ENCODE measurements at places on chromosomes 16 and 17.

DNA sequence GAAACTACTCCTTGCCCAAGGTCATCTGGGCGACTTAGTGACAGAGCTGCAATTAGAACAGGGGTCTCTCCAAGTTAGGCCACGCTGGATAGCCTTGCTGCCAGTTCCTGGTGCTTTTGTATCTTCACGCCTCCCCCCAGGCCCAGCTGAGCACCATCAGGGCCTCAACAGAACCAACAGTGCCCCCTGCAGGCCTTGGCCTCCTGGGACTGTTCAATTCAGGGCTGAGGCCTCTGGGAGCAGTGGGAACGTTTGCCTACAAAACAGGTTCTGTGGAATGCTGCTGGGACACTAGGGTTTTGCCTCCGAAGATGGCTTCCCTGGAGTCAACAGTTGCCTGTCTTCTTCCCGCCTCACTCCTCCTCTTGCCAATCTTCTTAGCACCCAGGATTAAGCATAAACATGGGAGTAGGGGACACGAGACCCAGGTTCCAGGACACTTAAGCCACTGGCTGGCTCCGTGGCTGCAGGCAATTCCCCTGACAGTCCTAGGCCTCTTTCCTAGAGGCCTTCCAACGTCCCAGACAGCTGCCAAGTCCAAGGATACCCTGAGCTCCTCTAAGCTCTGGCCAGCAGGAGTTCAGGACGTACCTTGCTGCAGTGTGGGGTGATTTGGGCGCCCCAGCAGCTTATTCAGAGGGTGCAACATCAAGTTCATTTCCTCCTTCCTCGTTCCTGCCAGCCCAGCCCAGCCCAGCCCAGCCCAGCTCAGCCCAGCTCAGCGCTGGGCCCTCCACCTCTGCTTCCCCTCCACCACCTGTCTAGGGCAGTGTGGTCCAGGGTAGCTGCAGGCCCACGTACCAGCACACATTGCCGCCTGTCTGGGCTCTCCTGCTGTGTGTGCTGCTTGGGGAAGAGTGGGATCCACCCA is 246.6 kb upstream of the RPL38 start:
- DNase-seq = peak; percentile 69

DNA sequence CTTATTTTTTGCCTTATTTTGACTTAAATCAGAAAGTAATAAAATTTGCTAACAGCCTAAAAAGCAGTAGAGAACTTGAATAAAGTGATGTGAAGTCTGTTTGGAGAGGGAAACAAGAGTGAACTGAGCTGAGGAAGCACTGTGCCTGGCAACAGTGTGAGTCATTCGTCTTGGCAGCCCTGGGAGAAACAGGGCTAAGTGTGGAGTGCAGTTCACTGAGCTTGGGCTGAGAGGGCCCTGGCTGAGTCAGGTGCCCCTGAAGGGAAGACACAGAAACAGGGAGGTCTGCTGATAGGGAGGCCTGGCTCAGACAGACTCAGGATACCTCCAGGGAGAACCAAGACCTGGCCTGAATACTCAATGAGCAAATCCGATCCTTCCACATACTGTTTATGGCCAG is 132.1 kb downstream of the HS3ST4 start:
- no peak for DNase-seq

- DNase-seq = no peak
Observed at GRCh38 chr16:76816475-76816874, 374.5 kb upstream of the MON1B start.

DNA sequence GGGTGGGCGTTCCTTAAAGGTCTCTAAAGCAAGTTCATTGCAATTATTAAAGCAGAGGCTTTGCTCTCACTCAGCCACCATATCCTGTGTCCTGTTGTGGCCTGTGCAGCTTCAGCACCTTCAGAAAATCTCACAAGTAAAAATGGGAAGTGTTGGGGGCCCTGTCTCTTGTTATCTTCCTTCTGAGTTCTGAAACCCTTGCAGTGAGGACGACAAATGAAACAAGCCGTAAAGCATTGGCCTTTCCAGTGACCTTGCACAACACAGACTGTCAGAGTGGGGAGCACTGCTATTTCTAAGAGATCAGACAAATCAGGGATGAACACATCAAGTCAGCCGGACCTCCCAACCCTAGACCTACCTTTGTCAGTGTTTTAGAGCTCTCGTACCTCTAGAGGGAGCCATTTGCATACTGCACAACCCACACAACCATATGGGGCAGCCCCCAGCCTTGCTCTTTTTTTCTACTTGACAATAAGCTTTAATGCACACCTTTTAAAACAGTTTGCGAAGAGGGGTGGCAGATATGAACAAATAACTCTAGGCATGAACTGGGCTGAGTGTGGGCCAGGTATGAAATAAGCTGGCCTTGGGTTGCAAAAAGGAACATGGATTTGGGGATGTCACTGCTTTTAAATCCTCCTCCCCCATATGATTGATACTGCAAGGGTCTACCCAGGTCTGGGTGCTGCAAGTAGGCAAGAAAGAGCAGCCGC is 89.8 kb downstream of the KATNIP start:
- no peak for DNase-seq

GRCh38 chr17:38577244-38577643 is 28.5 kb downstream of the SRCIN1 start:
- no peak for DNase-seq

GRCh38 chr17:42509841-42510240 is 26.2 kb upstream of the NAGLU start:
- no peak for DNase-seq

DNA sequence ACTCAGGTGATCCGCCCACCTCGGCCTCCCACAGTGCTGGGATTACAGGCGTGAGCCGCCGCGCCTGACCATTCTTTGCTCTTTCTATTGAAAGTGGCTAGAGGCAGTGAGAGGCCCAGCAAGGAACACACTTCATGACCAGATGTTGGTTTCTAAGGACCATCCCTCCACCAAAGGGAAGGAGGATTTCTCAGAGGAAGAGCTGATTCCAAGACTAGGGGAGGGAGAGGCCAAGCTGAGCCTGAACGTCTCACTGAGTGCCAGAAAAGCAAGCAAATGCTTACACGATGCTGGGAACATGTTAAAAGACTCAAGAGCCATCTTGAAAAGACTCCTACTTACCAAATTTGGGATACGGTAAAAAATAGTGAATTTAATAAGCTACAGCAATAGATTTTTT is 79.2 kb downstream of the MRM3 start:
- DNase-seq = no peak

- DNase-seq = no peak
Observed at GRCh38 chr17:30316736-30317135, 17.1 kb downstream of the TMIGD1 start.

- DNase-seq = no peak
Observed at GRCh38 chr17:66610361-66611133, 224.4 kb upstream of the CACNG5 start.

GRCh38 chr17:235831-236640 is 54.6 kb upstream of the DOC2B start:
- no peak for DNase-seq

- DNase-seq = peak; percentile 68
Observed at GRCh38 chr17:74779948-74780400, 3.8 kb upstream of the NAT9 start.

GRCh38 chr16:841455-842060 is 41.0 kb upstream of the GNG13 start:
- no peak for DNase-seq

GRCh38 chr16:53960050-53960812 is 256.3 kb downstream of the FTO start:
- no peak for DNase-seq

DNA sequence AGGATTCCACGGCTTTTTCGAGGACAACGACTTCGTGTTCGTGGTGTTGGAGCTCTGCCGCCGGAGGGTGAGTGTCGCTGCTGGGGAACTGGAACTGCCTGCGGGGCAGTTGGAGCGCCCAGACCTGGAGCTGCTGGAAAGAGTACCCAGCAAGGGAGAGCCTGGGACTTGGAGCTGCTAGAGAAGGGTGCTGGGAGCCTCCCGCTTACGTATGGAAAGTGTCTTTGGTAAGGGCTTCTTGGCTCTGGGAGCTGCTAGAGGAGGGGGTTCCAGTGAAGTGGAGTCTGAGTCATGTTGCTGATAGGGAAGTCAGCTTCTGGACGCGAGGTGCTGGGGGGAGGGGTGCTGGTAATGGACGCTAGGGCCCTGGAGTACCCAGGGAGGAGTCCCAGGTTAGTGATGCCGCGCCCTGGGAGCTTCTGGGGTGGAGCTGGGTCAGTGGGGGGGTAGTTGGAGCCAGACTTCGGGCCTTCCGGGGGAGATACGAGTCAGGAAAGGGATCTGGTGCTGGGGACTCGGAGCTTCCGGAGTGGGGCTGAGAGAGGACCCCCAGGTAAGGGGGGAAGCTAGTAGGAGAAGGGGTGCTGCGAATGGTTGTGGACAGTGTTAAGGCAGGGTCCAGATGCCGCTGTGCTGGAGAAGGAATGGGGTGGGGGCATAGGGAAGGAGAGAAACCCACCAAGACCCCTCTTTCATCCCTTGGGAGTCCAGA is 741 bp downstream of the PLK1 start:
- no peak for DNase-seq

- no peak for DNase-seq
Observed at GRCh38 chr17:64503821-64504768, 2.0 kb downstream of the DDX5 start.

- no peak for DNase-seq
Observed at GRCh38 chr16:50899951-50900350, 158.1 kb downstream of the CYLD start.

DNA sequence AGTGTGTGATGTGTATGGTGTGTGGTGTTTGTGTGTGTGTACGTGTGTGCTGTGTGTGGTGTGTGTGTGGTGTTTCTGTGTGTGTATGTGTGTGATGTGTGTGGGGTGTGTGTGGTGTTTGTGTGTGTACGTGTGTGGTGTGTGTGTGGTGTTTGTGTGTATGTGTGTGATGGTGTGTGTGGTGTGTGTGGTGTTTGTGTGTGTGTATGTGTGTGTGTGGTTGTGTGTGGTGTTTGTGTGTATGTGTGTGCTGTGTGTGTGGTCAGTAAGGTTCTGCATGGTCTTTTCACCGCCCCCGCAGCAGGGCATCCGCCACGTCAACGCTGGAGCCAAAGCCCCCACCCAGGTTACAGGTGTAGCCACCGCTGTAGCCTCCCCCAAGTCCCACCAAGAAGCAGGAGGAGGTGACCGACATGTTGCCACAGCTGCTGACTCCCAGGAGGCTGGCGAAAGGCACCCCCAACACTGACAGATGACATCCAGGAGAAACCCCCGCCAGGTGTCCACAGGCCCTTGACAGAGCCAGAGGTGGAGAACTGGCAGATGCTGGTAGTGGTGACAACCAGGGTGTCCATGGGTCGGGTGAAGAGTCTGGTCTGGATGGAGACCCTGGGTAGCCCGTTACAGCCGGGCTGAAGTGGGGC is 9.3 kb upstream of the KRT17 start:
- no peak for DNase-seq

DNA sequence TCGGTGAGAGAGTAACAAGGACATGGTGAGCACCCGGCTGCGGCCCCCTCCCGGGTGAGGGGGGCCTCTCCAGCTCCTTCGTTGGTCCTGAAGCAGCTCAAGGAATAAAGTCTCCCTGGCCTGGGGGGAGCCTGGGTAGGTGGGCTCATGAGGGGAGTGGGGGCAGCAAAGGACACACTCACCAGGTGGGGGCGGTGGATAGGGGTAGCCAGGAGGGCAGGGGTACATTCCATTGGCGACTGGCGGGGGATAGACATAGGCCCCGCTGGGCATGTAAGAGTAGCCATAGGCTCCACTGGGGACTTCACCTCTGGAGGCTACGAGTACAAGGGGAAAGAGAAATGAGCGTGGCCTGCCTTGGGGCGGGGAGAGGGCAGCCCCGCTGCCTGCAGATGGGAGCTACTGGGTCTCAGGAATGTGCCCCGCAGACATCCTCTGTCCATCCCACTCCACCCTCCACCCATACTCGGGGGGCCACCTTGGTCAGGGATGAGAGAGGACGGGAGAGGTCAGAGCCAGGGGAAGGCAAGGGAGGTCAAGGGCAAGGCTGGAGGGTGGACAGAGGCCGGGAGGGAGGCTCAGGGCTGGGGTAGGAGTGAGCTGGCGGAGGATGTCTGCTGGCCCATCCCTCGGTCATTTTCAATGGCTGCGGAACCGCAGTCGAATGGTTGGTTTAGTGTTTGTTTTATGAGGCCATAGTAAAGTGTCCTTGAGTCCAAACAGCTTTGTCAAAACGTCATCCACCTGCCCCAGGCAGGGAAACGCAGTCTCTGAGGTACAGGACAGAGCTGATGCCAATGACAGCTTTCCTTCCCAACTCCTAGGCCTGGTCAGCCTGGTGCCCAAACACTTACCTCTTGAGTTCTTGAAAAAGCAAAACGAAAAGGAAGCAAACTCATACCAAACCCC is 3.7 kb upstream of the UNC13D start:
- no peak for DNase-seq

DNA sequence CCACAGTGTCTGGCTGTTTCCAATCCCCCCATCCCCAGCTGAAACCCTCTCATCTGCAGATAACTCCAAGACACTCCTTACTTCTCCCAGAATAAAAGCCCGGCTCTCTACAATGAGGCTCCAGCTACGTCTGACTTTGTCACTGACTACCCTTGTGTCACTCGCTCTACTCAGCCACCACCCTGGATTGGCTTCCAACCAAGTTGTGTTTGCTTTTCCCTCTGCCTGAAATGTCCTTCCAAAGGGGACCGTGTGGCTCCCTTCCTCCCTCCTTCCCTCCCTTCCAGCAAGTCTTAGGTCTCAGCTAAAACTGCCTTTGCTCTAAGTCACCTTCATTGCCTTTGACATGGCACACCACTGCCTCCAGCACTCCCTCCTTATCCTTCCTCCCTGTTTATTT is 42.8 kb downstream of the CDH1 start:
- DNase-seq = no peak

GRCh38 chr16:49889725-49890397 is 33.9 kb upstream of the ZNF423 start:
- DNase-seq = no peak

DNA sequence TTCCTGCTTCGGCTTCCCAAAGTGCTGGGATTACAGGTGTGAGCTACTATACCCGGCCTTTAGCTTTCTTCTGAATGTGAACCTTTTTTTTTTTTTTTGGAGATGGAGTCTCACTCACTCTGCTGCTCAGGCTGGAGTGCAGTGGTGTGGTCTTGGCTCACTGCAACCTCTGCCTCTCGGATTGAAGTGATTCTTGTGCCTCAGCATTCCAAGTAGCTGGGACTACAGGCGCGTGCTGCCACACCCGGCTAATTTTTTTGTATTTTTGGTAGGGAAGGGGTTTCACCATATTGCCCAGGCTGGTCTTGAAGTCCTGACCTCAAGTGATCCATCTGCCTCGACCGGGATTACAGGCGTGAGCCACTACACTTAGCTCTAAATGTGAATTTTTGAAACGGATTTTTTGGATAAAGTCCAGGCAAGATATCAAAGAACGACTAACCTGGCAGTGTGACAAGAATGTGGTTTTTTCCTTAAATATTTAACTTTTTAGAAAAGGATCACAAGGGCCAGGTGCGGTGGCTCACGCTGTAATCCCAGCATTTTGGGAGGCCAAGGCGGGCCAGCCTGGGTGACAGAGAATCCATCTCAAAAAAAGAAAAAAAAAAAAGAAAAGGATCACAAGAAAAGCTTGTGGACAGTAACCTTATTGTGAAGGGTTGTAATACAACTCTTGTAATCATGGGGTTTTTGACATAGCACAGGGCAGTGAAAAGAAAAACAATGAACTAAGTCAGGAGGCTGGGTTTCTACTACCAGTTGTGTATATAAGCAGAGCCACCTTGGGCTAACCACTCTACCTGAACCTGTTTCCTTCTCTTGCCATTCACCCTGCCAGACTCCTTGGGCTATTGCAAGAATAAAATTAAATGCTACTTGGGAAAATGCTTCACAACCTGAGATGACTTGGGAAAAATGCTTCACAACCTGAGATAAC is 6.2 kb downstream of the BRCA1 start:
- DNase-seq = no peak

- DNase-seq = no peak
Observed at GRCh38 chr16:82752172-82752571, 125.4 kb downstream of the CDH13 start.

- DNase-seq = no peak
Observed at GRCh38 chr16:397135-397661, at the start of gene NME4. NME4 (plus strand) TSS chr16:397199; CDS start chr16:397223, 24 bp downstream.

Data from activated naive CD4-positive, alpha-beta T cell treated with anti-CD3 and anti-CD28 coated beads, Interleukin-2, amount 50 U/mL, for 72 hours (primary cell).